ENCODE measurements at places on chromosomes 13 and 19.
A peak's percentile ranks its signal among the peaks of the same experiment; 100 is the strongest.

- no peak for DNase-seq
Observed at GRCh38 chr13:97266772-97267417, 44.8 kb downstream of the MBNL2 start.

DNA sequence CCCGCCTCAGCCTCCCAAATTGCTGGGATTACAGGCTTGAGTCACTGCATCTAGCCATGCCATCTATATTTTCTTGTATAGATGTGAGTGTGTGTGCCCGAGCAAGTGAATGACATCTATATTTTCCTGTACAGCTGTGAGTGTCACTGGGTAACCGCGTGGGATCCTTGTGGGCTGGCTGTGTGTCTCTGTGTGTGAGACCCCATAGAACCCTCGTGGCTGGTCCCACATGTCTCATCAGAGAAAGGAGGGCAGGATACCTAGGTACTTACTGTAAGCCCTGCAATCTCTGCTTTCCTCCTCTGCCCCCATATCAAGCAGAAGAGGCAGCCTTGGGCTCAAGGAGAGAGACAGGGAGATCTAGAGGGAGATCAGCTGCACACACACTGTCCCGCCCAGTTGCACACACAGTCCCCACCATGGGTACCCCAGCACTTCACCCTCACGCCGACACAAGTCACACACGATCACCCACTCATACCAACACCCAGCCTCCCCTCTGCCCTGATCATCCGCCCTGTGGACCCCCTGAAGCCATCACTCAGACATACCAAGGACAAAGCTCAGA, 655 bp downstream of the DENND1C start:
- DNase-seq = no peak

- no peak for DNase-seq
Observed at GRCh38 chr19:3062165-3063105, at the start of gene TLE5. Gene TLE5 (minus strand): TSS chr19:3062495. CDS start chr19:3062200, 295 bp downstream.

DNA sequence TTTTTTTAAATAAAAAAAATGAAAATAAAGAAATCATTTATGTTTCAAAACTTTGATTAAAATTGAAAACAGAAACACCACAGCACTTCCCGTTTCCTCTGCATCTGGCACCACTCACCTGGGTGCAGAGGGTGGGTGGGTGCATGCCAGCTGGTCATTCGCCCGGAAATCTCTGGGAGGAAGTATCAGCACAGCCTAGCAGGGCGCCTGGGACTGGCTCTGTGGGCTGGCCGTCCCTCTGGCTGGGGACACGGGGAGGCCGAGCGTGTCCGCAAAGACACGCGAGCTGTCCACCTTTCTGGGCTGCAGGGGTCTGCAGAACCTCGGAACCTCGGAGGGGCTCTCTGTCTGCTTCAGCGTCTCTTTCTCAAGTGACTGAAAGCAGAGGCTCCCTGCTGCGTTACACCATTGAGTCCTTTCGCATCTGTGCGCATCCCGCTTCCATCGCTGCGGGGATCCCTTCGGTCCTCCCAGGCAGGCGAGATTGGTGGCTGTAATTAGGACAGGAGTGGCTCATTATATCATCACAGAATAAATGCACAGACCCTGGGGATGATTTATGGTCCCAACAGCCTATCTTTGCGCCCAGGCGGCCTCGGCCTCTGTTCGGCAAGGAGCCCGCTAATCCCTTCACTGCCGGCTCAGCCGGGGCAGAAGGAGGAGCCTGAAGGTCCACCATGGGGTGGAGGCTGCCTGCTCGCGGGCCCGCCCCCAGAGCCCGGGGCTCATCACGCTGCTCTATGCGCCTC, 17.2 kb downstream of the CRTC1 start:
- peak; percentile 48 for DNase-seq

DNA sequence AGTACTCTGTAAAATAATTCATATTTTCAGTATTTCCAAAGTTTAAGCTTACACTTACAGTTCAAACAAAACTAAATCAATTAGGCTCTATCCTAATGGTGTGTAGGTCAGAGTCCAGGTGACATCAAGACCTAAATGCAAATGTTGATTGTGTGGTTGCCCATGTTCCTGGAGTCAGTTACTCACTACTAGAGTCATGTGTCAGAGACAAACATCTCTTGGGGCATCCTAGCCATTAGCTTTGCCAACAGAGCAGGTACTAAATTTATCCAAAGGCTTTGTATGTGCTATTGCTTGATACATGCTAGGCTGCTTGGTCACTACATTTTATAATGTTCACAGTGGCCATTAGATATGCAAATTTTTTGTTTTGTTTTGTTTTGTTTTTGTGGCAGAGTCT, 11.7 kb downstream of the SPRY2 start:
- DNase-seq = no peak

- no peak for DNase-seq
Observed at GRCh38 chr19:19460761-19461265, 54.5 kb downstream of the TSSK6 start.

DNA sequence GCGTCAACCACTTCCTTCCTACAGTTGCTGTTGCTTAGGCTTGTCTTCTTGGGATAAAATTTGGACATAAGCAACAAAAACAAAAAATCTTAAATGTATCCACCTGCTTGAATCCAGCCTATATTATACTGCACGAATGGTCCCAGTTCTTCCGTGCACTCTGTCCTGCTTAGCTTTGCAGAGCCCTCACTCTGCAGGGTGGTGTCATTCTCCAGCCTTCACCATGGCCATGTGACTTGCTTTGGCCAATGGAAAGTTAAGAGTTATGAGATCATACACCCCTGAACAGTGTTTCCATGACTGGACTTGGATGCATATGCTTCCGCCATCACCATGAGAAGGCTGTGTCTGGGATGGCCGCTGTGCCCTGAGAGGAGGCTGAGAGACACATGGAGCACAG, 27.4 kb upstream of the SACS start:
- no peak for DNase-seq

GRCh38 chr13:67515895-67516294, 285.8 kb upstream of the PCDH9 start:
- no peak for DNase-seq

GRCh38 chr19:46372901-46373490, 26.1 kb downstream of the PPP5C start:
- no peak for DNase-seq

GRCh38 chr19:53182202-53182601, 11.0 kb downstream of the ZNF665 start:
- DNase-seq = no peak

- no peak for DNase-seq
Observed at GRCh38 chr13:75675421-75675820, 39.3 kb downstream of the LMO7 start.

GRCh38 chr19:5680437-5681368, at the start of the genes HSD11B1L and MICOS13:
Gene HSD11B1L (plus strand): TSS chr19:5681027. CDS start chr19:5684833, 3,806 bp downstream.
Gene MICOS13 (minus strand): TSS chr19:5680516. CDS start chr19:5680486, 30 bp downstream.
- DNase-seq = peak; percentile 97

GRCh38 chr19:33403973-33404304, 30.4 kb downstream of the CEBPG start:
- no peak for DNase-seq

- no peak for DNase-seq
Observed at GRCh38 chr19:19471682-19472081, 43.7 kb downstream of the TSSK6 start.

- DNase-seq = no peak
Observed at GRCh38 chr13:40464337-40465014, 202.0 kb downstream of the FOXO1 start.

All from left renal cortex interstitium (tissue), 4 donors.